Mesenteric fat pad (tissue), 1 donor: ENCODE measurements at places on chromosomes 4 and X. TPM values are rescaled to one million over a fixed set of nuclear protein-coding genes. Genes with fewer than 3 reads are reported as not detected.

Gene TMPRSS11B
- total RNA-seq, result not detected

Gene MXRA5
- total RNA-seq, result 3.5 TPM

Gene HSFX2
- total RNA-seq, result not detected

Gene PRPS2
- 17.6 TPM for total RNA-seq

- DNase-seq, result no peak
Observed at GRCh38 chr4:112765317-112765974, 128.5 kb downstream of the LARP7 start.

GRCh38 chr4:112882286-112882685 lies 167.2 kb upstream of the ANK2 start:
- DNase-seq, result no peak

DNA sequence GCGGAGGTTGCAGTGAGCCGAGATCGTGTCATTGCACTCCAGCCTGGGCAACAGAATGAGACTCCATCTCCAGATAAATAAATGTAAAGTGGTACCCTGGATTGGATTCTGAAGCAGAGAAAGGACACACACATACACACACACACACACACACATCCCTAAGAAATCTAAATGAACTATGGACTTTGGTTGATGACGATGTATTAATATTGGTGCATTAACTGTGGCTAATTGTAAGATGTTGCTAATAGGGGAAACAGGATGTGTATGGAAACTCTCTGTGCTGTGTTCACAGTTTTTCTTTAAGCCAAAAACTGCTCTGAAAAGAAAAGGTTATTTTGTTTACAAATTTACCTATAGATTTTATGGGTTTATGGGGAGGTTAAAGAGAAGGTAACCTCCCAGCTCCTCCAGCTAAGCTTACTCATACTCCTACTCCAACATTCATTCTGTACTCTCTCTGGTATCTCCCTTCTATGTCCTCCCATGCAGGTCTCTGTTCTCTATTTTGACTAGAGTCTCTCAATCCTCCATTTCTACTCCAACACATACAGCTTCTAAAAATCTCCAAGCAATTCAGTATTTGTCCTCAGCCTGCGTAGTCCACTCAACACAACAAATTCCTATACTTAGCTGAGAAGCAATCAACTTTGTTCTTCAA lies 46.5 kb upstream of the RELL1 start:
- no peak for DNase-seq

DNA sequence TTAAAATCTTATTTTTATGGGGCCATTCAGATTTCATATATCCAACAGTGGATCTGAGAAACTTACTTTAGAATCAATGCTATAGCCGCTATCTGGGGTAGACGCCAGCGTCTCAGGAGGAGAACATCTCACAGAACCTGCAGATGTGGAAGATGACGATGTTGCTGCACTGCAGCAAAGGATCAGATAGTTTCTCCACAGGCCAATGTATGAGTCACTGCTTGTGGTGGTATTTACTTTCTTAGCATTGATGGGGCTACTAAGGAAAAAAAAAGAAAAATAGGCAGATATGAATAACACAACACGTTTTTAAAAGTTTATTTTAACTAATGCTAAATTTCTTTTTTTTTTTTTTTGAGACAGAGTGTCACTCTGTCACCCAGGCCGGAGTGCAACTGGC lies 85.9 kb downstream of the ZAR1 start:
- DNase-seq, result no peak

- no peak for DNase-seq
Observed at GRCh38 chr4:68963374-68963773, 11.8 kb upstream of the UGT2A3 start.

- DNase-seq, result no peak
Observed at GRCh38 chr4:154741922-154742850, 1.6 kb upstream of the LRAT start.

DNA sequence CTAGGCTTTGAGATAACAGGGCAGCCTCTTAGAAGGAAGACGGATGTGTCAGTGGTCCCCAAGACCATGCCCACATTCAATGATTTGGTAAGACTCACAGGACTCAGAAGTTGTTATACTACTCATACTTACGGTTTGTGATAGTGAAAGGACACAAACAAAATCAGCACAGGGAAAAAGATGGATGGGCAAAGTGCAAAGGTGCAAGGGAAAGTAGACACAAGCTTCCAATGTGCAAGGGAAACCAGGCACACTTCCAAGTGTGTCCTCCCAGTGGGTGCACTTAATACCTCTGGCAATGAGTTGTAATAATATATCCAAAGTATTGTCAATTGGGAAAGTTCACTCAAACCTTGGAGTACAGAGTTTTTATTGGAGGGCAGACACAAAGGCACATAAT lies 53.8 kb upstream of the VCX start:
- DNase-seq, result no peak

DNA sequence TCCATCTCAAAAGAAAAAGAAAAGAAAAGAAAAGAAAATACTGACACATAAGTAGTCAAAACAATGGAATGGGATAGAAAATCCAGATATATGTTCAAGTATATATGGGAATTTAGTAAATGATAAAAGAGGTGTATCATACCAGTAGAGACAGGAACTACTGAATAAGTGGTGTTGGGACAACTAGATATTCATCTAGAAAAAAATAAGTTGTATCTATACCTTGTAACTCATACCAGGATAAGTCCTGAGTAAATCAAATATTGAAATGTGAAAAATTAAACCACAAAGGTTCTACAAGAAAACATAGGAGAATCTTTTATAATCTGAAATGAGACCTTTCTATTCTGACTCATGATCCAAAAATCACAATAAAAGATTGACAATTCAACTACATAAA lies 58.5 kb downstream of the RBM47 start:
- DNase-seq, result no peak
